ENCODE measurements at places on chromosomes 5 and 9.
A peak's percentile ranks its signal among the peaks of the same experiment; 100 is the strongest.

DNA sequence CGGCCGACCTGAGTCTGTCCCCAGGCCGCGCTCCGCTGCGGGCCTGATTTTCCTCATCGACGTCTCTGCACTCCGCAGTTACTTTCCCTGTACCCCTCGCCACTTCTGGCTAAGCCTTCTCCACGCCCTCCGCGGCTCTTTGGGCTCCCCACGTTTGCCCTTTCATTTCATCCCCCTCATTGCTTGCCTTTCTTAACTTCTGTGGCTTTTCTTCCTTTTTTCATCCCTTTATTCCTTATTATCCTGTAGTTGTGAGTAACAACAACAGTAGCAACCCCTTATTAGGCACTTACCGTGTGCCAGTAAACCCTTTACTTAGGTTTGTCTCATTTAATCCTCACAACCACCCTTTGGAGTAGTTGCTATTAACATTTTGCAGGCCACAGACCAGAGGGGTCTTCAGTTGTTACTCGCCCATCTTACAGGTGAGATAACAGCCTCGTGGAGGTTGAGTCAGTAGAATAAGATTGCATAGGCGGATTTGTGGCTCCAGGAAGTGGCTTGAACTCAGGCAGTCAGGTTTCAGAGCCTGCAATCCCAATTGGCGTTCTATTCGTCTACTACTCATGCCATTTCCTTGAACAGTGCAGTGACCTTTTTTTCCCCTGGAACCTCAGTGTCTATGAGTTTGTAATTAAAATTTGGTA lies 724 bp downstream of the TCERG1 start:
- DNase-seq, result no peak

DNA sequence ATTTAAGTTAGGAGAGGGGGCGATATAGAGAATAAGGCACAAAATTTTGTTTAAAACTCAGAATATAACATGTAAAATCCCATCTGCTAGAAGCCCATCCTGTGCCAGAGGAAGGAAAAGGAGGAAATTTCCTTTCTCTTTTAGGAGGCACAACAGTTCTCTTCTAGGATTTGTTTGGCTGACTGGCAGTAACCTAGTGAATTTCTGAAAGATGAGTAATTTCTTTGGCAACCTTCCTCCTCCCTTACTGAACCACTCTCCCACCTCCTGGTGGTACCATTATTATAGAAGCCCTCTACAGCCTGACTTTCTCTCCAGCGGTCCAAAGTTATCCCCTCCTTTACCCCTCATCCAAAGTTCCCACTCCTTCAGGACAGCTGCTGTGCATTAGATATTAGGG lies 18.3 kb downstream of the MOCS2 start:
- peak; percentile 15 for DNase-seq

DNA sequence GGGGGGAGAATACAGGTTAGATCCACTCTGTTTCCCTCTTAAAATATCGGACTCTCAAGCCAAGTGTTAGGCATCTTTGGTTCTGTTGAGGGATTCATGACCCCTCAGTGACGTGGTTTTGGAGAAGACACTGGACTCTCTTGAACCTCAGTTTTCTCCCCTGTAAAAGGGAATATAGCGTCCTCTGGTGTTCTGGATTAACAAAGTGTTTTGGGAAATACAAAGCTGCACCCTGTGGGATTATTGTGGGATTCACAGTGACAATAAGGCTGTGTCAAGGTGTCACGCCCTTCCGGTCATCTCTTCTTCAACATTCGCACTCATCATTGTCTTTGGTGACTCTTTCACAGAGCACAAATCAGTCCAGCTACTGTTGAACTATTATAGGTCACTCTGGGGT lies 139.0 kb downstream of the IRX1 start:
- DNase-seq, result no peak

DNA sequence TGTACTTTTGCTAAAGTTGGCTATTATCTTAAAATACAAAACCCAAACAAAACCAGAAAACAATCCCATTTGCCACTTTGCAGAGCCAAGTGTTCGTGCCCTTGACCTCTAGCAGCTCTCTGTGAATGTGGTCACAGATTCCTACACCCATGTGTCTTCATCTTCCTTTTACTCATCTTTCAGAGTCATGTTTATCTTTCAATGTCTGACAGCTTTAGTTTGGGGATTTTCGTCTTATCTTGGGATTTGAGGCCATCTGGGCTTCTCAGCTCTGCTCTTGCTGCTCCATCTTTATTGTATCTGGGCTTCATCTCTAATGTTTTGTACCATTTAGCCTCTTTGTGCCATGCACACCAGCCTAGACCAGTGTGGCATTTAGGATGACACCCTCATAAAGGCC lies 81.0 kb downstream of the DAPK1 start:
- no peak for DNase-seq

- DNase-seq, result no peak
Measured at GRCh38 chr9:27065288-27065687, 43.7 kb upstream of the TEK start.

DNA sequence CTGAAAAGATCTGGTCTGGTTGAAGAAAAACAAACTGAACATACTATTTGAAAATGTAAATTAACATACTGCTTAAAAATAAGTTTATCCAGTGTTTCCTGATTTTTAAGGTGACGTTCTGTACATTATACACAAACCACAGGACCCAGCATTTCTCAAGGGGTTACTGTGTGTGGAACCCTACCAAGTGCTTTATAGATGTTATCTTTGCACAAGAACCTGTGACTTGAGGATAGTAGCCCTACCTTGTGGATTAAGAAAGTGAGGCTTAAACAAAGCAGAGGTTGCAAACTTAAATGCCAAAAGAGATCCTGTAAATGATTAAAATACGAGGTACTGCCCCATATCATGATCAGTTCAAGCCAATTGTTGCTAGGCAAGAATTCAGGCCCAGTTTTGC lies 4.7 kb downstream of the KLF9 start:
- DNase-seq, result no peak

- DNase-seq, result no peak
Measured at GRCh38 chr5:109387408-109387974, 22.3 kb downstream of the PJA2 start.

GRCh38 chr5:157983906-157984551 lies 125.1 kb upstream of the CLINT1 start:
- no peak for DNase-seq

- DNase-seq, result no peak
Measured at GRCh38 chr5:146731909-146732659, 146.5 kb downstream of the PPP2R2B start.

DNA sequence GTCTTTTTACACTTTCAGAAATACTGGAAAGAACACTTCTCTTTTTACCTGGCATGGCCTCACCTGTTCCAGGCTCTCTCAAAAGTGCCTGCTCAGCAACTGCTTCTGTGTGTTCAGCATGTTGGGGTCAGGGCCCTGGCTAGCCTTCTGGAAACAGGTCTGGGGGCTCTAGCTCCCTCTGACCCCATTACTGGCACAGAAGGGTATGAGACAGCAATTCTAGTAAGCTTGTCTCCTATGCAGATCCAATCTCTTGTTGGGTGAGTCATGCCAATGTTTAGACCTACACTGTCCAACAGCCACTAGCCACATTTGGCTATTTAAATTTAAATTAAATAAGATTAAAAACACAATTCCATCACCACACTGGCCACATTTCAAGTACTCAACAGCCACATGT lies 80.8 kb downstream of the MAPKAP1 start:
- no peak for DNase-seq

GRCh38 chr5:12175914-12176585 lies 271.8 kb upstream of the CTNND2 start:
- no peak for DNase-seq

- no peak for DNase-seq
Measured at GRCh38 chr5:139739150-139739974, 56.2 kb upstream of the PSD2 start.

DNA sequence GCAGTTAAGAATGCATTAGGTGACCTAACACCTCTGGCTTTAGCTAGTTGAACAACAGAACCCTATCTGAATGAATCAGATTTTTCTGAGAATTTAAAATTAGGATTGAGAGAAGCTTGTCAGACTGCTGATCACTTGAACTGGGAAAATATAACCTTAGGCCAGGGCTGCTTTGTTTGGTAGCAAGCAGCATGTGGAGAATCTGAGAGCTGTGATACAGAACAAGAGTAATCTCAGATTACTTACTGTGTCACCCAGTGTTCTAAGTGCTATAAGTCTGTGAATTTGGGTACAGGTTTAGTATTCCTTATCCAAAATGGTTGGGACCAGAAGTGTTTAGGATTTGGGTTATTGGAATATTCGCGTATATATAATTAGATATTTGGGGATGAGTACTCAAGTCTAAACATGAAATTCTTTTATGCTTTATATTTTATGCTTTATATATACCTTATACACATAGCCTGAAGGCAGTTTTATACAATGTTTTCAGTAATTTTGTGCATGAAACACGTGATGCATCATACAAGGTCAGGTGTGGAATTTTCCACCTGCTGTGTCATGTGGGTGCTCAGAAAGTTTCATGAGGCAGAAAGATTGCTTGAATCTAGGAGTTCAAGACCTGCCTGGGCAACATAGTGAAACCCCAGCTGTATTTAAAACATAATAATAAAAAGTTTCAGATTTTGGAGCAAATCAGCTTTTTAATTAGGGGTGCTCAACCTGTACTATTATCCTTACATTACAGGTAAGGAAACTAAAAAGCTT lies 8.3 kb upstream of the CHD1 start:
- DNase-seq, result no peak

- no peak for DNase-seq
Measured at GRCh38 chr5:118257066-118257465, 731.3 kb downstream of the DTWD2 start.

DNA sequence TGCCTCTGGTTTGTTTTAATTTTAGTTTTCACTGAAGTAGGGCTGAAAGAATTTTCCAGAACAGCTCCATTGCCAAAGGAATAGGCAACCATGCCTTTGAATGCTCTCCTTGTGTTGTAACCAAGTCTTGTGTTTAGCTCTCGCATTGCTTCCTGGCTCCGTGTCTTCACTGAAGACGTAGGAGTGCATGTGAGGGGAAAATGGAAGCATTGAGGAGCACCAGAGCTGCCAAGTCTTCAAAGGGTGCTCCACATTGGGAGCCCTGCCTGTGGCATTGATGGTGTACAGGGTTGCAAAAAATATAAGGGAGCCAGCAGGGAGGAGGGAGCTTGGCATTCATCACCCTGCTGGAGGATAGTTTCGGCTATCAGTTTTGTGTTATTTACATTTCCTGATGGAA lies 86.6 kb downstream of the NTRK2 start:
- DNase-seq, result no peak

DNA sequence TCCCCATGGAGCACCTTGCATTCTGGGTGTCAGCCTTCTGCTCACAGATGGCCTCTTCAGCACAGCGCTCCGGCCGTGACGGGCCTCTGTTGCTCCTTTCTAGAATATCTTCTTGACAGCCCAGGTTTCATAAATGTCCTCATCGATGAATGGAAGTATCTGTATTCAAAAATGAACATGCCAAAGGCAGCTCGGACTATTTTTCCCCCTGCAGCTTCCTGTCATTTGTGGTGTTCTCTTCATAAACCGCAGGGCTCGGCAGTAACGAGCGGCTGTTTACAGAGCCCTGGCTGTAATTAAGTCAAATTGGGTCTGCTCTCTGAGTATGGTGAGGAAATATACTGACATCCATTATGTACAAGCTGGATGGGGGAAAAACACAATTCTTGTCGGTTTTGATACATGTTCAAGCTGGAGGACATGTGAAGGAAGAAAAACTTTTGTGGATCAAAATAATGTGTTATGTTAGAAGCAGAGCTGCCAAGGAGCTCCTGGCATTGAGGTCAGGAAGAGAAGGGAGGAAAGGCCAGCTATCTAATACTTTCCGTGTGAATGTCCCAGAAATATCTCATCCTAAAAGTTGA lies 154.1 kb upstream of the CD180 start:
- DNase-seq, result no peak

DNA sequence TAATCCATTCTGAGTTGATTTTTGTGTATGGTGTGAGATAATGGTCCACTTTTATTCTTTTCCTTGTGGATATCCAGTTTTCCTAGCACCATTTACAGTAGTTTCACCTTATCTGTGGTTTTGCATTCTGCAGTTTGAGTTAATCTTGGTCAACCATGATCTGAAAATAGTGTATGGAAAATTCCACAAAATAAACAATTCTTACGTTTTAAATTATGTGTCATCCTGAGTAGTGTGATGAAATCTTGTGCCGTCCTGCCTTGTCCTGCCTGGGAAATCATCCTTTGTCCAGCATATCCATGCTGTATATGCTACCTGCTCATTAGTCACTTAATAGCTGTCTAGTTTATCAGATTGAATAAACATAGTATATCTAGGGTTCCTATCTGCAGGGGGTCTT lies 42.1 kb downstream of the CDC42SE2 start:
- DNase-seq, result no peak

DNA sequence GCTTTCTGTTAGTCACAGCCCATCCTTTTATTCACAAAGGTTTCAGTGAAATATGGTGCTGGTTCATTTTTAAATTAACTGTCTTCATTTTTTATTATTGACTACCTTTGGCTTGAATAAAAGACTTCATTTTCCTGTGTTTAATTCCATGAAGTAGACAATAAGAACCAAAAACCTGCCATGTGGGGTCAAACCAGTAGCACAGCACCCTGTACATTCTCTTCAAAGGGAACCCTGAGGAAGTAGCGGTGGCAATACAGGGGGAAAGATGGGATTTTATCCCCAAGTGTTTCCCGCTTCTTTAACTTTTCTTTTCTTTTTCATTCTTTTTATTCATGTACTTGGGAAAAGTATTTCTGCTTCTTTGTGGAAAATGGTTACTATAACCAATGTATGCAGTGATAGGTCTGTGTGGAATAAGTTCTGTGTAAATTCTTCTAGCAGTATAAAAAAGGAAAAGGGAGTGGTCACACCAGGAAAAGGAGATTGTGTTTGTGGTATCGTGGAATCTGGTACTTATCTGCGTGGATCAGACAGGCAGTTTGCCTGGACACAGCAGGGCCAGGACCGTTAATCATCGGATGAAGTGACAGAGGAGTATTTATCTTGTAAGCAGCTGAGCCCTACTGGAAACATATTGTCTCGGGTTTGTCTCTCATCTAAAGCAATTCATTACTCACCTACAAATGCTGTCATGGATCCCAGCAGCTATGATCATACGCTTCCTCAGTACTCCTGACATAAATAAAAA lies 94.2 kb downstream of the PPIC start:
- no peak for DNase-seq

- DNase-seq, result no peak
Measured at GRCh38 chr5:140023611-140024191, 19.4 kb downstream of the NRG2 start.

DNA sequence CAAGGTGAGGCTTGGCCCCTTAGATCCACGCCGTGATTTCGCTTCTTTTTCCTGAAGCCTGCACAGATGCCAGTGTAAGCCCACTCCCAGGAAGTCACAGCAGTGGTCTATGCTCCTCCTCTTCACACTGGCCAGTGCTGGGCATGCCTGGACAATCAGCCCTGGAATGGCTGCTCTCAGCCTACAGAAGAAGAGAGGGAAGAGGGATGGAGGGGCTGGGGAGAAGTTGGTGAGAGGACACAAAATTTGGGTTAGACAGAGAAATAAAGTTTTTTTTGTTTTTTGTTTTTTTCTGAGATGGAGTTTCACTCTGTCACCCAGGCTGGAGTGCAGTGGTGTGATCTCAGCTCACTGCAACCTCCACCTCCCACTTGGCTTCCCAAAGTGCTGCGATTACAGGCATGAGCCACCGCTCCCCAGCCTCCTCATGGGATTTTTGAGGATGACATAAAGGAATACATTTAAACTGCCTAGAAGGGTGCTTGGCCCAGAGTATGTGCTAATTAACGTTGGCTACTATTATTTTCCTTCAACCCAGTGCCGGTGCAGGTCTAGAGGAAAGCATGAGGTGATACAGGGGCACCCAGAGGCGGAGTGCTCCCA lies 830 bp downstream of the S100Z start:
- DNase-seq, result no peak
